SJSA1 (cell line): ENCODE measurements at places on chromosomes 2 and 18.
A peak's percentile ranks its signal among the peaks of the same experiment; 100 is the strongest.

DNA sequence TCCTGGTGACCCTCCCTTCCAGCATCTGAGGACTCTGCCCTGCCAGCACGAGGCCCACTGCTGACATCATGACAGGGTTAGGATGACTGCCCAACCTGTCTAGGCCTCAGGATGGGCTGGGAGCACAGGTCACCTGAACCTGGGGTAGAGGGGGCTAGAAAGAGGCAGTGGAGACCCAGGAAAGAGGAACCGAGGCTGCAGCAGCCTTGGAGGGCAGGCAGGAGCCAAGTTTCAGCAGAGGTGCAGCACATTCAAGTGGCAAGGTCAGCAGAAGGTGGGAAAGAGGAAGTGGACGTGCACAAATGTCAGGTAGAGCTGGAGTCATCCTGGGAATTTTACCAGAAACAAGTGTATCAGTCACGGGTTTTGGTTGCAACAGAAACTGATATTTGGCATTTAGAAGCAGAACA, 13.6 kb upstream of the RAB10 start:
- no peak for DNase-seq

GRCh38 chr2:217261452-217261851, 401.6 kb upstream of the TNP1 start:
- DNase-seq = no peak

- no peak for DNase-seq
Measured at GRCh38 chr2:229267080-229267479, 4.0 kb downstream of the PID1 start.

- no peak for DNase-seq
Measured at GRCh38 chr18:54718408-54718773, 109.9 kb upstream of the RAB27B start.

DNA sequence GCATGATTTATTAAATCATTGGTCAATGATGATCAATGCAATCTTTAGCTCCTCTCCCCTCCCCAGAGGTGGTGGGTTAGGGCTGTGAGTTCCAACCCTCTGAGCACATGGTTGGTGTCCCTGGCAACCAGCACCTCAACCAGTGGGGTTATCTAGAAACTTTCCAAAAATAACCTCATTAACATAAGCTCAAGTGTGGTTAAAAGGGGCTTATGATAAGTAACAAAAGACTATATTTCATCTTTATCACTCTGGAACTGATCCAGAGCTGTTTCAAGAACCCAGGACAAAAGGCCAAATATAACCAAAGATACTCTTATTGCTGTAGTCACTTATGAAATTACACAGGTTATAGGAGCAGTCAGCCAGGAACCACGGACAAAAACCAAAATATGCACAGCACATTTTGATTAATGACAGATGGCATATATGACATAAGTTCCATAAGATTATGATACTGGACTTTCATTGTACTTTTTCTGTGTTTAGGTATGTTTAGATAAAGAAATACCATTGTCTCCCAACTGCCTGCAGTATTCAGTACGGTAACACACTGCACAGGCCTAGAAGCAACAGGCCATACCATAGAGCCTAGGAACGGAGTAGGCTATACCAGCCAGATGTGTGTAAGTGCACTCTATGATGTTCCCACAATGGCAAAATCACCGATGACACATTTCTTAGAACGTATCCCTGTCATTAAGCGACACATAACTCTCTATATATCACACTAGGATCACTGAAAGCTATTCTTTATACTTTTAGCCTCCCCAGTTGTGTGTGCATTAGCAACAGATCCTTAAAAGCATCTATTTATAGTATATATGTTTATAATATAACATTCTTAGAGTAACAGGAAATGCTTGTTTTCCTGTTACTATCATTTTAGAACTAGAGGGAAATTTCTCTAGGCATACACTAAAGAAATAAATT, 31.9 kb downstream of the KIDINS220 start:
- DNase-seq = no peak

DNA sequence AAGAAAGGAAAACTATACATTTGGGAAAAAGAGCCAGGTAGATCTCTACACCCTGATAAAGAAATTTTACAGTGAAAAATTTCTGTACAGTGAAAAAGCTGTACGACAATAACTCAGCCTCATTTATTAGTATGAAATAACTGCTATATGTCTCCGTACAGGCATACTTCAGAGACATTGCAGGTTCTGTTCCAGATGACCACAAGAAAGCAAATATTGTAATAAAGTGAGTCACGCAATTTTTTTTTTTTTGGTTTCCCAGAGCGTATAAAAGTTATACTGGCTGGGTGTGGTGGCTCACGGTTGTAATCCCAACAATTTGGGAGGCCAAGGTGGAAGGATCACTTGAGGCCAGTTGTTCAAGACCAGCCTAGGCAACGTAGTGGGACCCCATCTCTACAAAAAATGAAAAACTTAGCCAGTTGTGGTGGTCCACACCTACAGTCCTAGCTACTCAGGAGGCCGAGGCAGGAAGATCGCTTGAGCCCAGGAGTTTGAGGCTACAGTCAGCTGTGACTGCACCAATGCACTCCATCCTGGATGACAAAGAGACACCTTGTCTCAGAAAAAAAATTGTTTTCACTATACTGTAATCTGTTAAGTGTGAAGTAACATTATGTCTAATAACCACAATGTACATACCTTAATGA, 28.2 kb upstream of the AMMECR1L start:
- DNase-seq = no peak

GRCh38 chr2:134372611-134373131, 118.8 kb downstream of the MGAT5 start:
- DNase-seq = peak; percentile 17

DNA sequence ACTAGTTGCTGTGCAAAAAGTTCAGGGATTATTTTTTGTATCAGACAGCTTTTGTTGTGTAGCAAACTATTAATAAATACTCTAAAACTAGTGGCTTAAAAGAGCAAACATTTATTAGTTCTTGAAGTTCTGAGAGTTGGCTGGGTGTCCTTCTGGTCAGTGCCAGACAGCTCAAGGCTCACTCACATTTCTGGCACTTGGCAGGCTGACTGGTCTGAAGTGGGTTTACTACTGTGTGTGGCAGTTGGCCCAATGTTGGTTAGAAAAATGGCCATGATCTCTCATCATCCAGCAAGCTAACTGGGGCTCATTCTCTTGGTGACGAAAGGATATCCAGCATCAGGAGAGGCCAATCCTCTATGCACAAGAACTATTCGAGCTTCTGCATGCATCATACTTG, 71.4 kb upstream of the ZNF385B start:
- DNase-seq = no peak

- no peak for DNase-seq
Measured at GRCh38 chr2:142980246-142981068, 103.0 kb downstream of the KYNU start.

GRCh38 chr18:32343634-32344033, 127.0 kb downstream of the GAREM1 start:
- DNase-seq = no peak

DNA sequence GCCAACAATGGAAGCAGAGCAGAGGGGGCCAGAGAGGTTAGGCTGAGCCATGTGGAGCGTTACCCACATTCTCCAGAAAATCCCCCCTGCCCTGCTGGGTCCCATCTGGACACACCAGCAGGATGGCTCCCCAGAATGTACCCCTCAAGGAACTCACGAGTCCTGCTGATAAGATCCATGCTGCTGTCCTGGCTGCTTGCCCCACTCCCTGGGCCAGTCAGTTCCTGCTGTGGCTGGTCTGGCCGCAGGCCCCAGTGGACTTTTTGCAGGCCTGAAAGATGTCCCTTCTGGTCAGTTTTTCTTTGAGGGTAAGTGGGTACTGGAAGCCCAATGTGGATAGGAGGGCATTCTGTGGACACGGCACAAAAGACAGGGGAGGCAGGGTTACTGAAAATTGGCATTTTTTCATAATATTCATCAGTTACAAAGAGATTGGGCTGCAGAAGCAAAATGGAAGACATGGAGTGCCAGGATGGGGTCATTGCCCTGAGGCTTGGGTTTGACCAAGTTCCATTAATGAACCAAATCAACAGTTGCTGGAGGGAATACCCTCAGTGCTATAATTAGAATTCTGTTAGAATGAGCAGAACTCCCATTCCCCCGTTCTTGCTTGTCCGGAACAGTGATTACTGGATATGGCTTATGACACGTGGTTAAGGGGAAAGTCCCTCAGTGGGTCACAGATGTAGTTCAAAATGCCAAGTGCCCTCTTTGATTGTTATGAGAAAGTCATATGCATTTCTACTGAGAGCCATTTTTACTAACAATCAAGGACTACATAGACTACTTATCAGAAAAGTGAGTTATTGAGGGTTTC, 38.7 kb downstream of the SLC4A5 start:
- no peak for DNase-seq

GRCh38 chr2:34848132-34848531, 1249.0 kb upstream of the FAM98A start:
- DNase-seq = no peak

DNA sequence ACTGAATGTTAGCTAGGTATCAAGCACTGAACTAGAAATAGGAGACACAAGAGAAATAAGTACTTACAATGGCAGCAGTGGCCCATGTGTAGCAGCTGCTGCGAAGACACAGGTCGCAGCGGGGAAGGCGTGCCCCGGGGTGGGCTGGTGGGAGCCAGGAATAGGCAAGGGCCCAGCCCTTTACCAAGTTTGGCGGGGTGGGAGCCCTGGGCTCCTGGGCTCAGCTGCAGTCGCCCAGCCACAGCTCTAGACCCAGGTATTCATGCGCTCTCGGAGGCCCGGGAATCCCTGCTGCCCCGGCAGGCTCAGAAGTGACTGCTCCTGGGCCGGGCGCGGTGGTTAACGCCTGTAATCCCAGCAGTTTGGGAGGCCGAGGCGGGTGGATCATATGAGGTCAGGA, 1287.3 kb downstream of the CNTNAP5 start:
- DNase-seq = no peak

DNA sequence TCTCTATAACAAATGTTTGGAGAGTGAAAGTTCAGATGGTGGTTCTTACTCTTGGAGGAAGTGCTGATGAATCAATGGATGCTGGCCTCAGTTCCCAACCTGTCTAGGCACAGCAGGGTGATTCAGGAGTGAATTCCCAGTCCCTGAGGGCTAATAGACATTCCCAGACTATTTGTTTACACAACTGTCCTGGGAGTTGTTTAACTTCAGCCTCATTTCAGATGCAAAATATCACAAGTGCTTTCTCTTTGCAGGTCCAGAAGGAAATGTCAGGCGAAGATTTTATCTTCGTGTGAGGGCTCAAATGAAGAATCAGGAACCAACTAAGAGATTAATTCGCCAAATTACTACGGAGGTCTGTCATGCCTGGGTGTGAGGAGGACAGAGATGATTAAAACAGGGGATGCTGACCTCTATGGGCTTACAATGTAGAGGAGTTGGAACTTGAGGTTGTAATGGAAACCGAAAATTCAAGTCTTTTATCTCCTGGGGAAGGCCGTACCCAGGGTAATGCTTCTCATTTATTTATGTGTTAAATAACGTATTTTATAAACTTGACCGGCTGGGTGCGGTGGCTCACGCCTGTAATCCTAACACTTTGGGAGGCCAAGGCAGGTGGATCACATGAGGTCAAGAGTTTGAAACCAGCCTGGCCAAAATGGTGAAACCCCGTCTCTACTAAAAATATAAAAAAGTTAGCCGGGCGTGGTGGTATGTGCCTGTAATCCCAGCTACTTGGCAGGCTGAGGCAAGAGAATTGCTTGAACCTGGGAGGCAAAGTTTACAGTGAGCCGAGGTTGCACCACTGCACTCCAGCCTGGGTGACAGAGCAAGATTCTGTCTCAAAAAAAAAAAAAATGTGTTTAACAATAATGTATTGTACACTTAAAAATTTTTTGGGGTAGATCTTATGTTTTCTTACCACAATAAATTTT, 38.7 kb upstream of the SLC1A4 start:
- DNase-seq = peak; percentile 72

DNA sequence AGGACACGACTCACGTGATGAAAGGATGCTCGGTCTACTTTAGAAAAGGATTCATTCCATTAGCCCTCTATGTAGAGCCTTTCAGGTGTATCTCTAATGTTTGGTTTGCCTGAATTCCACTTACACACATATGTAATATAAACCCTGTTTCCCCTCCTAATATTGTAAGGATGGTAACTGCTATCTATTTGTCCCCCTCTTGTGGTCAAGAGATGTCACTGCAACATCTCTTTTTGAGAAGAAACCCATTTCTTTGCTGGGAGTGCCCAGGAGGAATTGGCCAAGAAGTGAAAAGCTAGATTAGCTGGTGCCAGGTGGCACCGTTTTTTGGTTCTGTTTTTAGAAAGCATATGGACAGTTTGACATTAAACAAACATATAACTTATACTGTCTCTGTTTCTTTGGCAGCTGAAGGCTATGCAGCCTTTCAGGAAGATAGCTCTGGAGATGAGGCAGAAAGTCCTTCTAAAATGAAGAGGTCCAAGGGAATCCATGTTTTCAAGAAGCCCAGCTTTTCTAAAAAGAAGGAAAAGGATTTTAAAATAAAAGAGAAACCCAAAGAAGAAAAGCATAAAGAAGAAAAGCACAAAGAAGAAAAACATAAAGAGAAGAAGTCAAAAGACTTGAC, 41.2 kb downstream of the RALBP1 start:
- DNase-seq = no peak

DNA sequence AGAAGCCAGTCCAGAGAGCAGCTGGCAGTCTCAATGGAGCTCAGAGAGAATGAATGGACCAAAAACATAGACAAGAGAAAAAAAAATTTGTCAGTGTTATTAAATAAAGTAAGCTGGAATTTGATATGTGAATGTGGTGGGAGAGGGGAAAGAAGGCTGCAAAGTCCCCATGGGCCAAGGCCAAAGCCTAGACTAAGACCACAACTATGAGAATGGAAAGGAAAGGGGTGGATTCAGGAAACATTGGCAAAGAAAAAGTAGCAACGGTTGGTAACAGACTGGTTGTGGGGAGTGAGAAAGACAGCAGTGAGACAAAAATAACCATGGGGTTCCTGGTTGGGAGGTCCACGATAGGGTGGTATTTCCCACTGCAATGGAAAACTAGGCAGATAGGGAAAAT, 47.0 kb downstream of the ZEB2 start:
- DNase-seq = no peak

DNA sequence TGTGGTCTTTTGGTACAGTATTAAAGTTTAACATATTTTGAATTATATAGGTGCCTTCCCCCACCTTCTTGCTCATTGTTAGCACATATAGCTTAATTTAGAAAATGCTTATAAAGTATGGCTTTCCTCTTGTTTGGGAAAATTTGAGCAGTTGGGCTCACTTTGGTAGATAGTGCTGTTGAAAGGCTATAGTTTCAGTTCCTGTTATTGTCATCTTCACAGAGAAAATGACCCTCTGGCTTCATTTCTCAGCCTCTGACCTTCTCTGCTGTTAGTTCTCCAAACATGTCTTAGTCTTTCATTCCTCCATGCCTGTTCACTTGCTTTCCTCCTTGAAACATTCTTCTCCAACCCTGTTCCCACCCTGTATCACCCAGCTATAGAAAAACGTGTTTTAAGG, 200.6 kb downstream of the WDR7 start:
- no peak for DNase-seq

DNA sequence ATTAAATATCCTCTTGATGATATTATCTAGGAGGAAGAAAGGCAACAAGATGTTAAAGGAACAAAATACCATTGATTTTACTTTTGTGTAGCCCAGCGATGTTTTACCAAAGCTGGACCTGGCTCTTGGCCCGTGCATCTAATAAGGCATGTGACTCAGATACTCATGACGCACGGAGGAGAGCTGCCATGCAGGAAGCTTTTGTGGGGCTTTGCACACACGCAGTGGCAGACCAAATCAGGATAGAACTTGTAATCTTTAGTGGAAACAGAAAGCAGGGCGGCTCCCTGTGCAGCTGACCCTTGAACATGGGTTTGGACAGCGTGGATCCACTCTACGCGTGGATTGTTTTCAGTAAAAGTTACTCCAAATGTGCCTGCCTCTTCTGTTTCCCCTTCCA, 190.0 kb downstream of the NAPG start:
- no peak for DNase-seq
